ENCODE measurements at places on chromosomes 4 and X.

GRCh38 chr4:123359449-123360315 lies 36.9 kb upstream of the SPRY1 start:
- DNase-seq: no peak

GRCh38 chrX:133598601-133599335 lies 183.5 kb upstream of the GPC4 start:
- DNase-seq: no peak

GRCh38 chrX:97167333-97167732 lies 283.6 kb downstream of the RPA4 start:
- no peak for DNase-seq

GRCh38 chr4:140095694-140096482 lies 58.1 kb downstream of the MAML3 start:
- DNase-seq: peak; percentile 66

- no peak for DNase-seq
Observed at GRCh38 chr4:44738615-44739014, 12.3 kb upstream of the GNPDA2 start.

DNA sequence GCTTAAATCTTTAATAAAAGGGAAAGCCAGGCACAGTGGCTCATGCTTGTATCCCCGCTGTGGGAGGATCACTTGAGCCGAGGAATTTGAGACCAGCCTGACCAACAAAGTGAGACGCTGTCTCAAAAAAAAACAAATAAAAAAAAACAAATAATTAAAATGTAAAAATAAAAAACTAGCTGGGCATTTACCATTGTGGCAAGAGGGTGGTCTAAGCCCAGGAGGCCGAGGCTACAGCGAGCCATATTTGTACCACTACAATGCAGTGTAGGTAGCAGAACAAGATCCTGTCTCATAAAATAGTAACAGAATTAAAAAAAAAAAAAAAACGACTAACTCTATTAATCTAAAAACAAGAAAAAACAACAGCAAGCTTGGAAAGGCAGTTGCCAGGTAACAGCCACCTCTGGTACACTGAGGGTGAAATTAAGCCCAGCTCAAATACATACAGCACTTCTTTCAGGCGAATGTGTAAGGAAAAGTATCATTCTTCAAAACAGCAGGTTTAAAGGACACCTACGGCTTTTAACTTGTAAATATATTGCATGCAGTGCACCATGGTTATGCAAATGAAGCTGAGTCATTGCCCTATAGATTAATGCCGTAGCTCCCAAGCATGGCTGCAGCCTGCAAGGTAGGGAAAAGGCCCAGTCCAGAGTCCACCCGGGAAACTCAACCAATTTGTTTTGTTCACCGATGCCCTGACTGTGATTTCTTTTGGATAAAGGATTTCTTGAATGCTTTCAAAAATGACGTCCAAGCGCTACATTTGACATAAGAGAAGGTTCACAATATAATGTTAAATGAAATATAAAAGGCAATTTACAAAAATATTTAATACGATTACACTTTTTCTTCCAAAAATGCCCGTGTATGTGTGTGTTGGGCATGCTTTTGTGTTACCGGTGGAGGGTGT lies 14.5 kb upstream of the TXLNG start:
- no peak for DNase-seq

- DNase-seq: peak; percentile 95
Observed at GRCh38 chr4:186725469-186726425, 2.1 kb upstream of the FAT1 start.

DNA sequence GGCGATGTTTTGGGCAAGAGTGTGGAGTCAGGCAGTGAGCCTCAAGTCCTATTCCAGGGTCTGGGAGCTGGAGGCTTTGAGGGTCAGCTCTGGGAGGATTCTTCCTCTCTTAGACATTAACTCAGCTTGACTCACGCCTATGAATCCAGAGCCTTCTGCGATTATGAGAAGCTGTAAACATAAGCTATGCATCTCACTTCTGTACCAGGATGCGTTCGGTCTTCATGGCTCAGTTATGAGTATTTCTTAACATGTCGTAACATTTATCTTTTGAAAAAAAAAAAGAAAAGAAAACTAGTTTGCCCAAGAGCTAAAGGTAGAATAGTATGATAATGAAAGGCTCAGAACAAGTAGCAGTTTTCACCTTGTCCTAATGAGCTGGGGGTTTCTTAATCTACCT lies 4.6 kb downstream of the SHROOM2 start:
- DNase-seq: no peak

Measured in SJSA1 (cell line).